ENCODE measurements at places on chromosomes 4 and X. TPM values are rescaled to one million over a fixed set of nuclear protein-coding genes. Genes with fewer than 3 reads are reported as not detected.

DNA sequence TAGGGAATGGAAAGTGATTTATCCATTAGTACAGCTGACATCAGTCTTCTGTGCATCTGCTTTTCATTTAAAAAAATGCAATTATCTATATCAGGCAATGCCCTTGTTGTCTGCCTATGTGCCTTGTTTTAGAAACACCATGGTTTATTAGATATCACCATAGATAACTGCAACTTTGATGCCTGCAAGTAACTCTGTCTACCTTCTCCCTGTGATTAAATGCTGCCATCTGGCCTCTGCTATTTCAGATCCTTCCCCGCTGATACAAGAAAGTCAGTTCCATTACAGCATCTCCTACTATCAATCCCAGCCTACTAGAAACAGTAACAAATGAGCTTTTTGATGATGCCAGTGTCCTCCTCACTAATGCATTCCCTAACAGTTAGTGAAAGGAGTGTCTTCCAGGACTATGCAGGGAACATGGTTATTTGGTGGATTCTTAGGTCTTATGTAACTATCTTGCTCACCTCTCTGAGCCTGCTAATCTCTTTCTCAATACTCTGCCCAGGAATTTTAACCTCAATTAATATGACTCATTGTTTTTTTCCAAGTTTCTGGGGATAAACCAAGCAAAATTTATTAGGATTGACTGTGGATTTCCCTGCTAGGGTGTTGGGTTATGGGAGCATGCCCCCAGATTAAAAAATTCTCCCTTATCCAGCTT is 444.9 kb downstream of the RAPGEF2 start:
- DNase-seq, result no peak

DNA sequence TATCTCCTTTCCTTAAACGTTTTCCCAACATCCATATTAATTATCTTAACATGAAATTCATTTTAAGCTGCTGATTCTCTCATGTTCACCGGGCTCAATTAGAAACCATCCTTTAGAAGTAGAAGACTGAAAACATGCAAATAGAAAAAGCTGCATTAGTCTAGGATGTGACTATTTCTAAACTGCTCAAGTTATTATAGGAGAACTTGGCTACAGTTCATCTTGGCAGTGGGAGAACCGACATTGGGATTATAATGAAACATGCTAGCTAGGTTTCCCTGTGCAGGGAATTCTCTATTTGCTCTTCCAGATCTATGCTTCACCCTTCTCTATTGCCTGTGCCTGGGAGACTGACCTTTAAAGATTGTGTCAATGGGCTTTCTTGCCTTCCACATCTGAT is 151.0 kb upstream of the PPARGC1A start:
- DNase-seq, result no peak

GRCh38 chr4:138512756-138513155 is 270.6 kb upstream of the SLC7A11 start:
- DNase-seq, result no peak

- no peak for DNase-seq
Measured at GRCh38 chrX:131894995-131895394, 128.1 kb upstream of the STK26 start.

GRCh38 chr4:149605601-149606378 is 209.9 kb downstream of the IQCM start:
- no peak for DNase-seq

- no peak for DNase-seq
Measured at GRCh38 chr4:100894339-100894870, 376.6 kb upstream of the EMCN start.

- peak; percentile 13 for DNase-seq
Measured at GRCh38 chr4:1368421-1369090, 21.5 kb downstream of the UVSSA start.

GRCh38 chr4:33941854-33942253 is 2302.5 kb downstream of the ARAP2 start:
- no peak for DNase-seq

FMR1NB gene
- not detected for total RNA-seq

AMER1 gene
- total RNA-seq, result 3.6 TPM

SLC25A6 gene
- 206 TPM for total RNA-seq

Measured in left cardiac atrium (tissue), 4 donors.